Posterior vena cava (tissue), 2 donors: ENCODE measurements at places on chromosomes 1 and 21. TPM values are rescaled to one million over a fixed set of nuclear protein-coding genes. Genes with fewer than 3 reads are reported as not detected.

Gene NCF2
- 26.2 TPM for total RNA-seq

Gene IRF6
- total RNA-seq = 1.8 TPM

Gene RAP1GAP
- 0.38 TPM for total RNA-seq

Gene CR1
- 23.0 TPM for total RNA-seq

Gene VANGL2
- 2.0 TPM for total RNA-seq

Gene CCSAP
- total RNA-seq = 4.7 TPM

Gene FMN2
- total RNA-seq = 1.4 TPM
